Stimulated activated effector memory CD8-positive, alpha-beta T cell treated with anti-CD3 and anti-CD28 coated beads, Interleukin-12 subunit alpha, Interleukin-12 subunit beta, amount 100 ng/mL, for 72 hours (primary cell): ENCODE measurements at places on chromosomes 2 and 18.

- no peak for DNase-seq
These were observed 310.7 kb downstream of the DPP10 start for GRCh38 chr2:114753145-114753544.

GRCh38 chr2:3611589-3611988 lies 16.7 kb downstream of the COLEC11 start:
- no peak for DNase-seq

GRCh38 chr2:227717687-227718567 lies at the start of gene SLC19A3:
Gene SLC19A3 (minus strand): TSS chr2:227718028. CDS start chr2:227702318, 15,710 bp downstream.
- no peak for DNase-seq

GRCh38 chr2:12709207-12709522 lies 7.6 kb upstream of the TRIB2 start:
- no peak for DNase-seq

DNA sequence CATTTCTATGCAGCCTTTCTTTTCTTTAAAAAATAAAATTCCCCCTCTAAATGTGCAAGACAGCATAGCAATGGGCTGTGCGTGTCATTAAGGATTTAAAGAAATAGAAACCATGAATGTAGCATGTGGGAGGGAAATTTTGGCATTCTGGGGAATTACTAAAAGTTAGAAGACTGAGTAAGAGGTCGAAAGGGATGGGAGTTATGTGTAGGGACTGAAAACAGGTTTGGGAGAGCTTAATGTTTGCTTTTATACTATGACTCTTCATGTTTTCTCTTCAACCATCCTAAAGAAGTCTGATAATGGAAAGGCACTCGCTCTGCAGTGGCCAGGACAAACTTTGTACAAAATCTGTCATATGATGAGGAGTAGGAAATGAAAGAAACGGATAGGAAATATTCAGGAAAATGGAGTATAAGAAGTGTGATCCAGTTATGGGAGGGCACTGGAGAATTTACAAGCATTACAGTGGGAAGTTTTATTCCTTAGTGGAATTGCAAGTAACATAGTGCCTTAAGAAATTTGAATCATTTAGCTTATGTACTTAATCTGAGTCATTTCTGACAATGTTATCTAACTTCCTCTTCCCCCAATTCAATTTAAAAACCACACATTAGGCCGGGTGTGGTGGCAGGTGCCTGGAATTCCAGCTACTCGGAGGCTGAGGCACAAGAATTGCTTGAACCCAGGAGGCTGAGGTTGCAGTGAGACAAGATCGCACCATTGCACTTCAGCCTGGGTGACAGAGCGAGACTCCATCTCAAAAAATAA lies 20.6 kb downstream of the TMEM87B start:
- DNase-seq, result no peak

DNA sequence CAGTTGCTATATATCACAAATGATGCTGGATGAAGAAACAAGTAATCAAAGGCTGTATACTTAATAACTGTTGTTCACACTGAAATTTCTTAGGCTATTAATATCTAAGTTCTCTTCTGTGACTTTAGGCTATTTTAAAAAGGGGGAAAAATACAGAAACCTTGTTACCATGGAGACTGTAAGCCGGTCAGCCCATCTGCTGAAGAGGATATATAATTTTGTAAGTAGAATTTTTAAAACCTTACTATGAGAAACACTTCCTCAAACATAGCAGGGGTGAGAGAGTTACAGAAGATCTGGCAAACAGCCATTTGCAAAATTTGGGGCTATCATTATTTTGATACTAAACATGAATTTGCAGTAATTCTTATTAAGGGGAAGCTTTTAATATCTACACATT lies 27.8 kb downstream of the CACNB4 start:
- no peak for DNase-seq

- no peak for DNase-seq
These were observed 116.1 kb upstream of the CYP26B1 start for GRCh38 chr2:72263776-72264060.

GRCh38 chr2:38243186-38243880 lies 133.7 kb downstream of the ATL2 start:
- DNase-seq, result no peak

GRCh38 chr2:37568565-37568964 lies 102.9 kb downstream of the CDC42EP3 start:
- no peak for DNase-seq

- DNase-seq, result no peak
These were observed 6.8 kb upstream of the CHMP1B start for GRCh38 chr18:11844436-11844835.

GRCh38 chr18:49621717-49622351 lies 60.0 kb downstream of the LIPG start:
- DNase-seq, result no peak

GRCh38 chr18:35933982-35934381 lies 38.5 kb upstream of the RMP24 start:
- no peak for DNase-seq

- DNase-seq, result no peak
These were observed 135.9 kb upstream of the EPAS1 start for GRCh38 chr2:46161315-46161714.

GRCh38 chr2:32227492-32227891 lies 37.2 kb downstream of the NLRC4 start:
- no peak for DNase-seq

DNA sequence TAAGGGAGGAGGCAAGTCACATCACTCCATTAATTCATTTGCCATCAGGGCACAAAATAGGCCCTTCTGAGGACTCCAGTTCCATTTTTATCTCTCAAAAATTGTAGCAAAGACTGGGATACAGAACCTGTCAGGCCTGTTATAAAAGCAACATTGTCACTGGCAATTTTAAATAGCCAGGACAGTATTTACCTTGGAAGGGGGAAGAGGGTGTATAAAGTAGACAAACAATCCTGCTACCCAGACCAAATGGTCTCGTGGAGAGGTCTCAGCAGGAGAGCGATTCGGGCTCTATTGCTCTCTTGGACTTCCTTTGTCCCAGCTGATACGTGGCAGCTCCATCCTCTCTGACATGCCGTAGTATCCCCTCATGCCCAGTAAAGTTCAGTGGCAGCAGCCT lies 740.3 kb upstream of the HS6ST1 start:
- DNase-seq, result no peak

- no peak for DNase-seq
These were observed 97.7 kb downstream of the GYPC start for GRCh38 chr2:126753501-126754212.

DNA sequence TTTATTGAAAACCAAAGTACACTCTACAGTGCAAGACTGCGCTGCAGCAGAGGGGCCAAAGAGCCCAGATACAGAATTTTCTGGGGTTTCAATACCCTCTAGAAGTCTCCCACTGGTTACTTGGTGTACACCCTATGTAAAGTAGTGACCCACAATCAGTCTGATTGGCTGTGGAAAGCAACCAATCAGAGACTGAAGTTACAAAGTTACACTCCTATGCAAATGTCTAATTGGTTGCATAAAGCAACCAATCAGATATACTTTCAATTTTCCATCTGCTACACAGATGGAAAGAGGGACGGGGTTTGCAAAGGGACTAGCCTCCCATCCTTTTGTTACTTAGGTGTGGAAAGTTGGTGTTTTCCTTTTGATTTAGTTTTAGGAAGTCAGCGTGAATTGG lies 198.9 kb upstream of the SH3BP4 start:
- no peak for DNase-seq

DNA sequence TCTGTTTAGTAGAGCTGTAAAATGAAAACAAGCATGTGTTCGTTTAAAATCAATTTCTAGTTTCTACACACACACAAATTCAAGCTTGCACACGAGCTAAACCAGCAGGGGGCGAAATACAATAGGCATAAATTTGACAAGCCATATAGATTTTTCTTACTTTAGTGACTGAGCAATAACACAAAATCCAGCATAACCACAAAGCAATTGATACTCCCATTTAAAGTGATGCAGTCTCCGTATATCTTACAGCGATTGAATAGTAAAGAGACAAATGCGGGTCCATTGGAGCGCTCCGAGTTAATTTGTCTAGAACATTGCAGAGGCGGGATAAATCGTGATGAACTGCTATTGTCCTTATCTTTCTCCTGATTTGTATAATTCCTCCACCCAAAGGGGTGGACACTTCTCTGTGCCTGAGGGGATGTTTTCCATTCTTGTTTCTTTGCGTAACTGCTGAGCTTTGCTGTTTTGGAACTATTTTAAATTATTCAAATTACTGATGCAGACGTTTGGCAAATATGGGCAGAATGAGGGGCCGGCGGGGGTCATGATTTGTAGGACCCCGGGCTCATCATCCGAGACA lies 1.2 kb upstream of the AFTPH start:
- peak; percentile 74 for DNase-seq

GRCh38 chr18:64179556-64180080 lies 30.7 kb upstream of the LINC00305 start:
- DNase-seq, result no peak

DNA sequence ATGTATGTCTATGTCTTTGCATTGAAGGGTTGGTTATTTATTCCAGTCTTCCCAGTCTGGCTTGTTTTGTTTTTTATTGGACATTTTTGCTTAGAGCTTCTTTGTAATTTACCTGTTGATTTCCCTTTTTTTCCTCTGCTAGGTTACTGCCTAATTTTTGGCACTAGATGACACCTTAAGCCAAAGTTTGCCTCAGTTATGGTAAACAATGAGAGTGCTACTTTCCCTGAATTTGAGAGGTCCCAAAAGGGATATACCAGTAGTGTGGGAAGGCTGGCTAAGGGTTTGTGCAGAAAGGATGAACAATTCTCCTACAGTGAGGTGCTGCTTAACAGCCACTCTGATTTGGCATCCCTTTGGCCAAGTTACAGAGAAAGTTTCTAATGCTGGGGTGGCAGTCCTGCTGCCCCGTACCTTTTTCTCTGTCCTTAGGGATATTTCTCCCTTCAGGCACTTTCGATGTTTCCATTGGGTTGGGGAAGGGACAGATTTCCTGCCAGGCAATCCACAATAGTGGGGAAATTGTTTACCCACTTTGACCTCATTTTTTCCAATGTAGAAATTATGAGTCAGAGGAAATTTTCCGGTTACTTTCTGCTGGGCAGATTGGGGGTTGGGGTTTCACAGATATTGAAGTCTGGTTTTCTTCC lies 354.9 kb downstream of the PTPRM start:
- no peak for DNase-seq

GRCh38 chr2:232367016-232367415 lies 11.5 kb upstream of the ALPP start:
- no peak for DNase-seq
